ENCODE measurements at places on chromosomes 13 and 19. TPM values are rescaled to one million over a fixed set of nuclear protein-coding genes. Genes with fewer than 3 reads are reported as not detected.

The FXYD3 gene
- 344 TPM for total RNA-seq

The CGB8 gene
- not detected for total RNA-seq

The ELAVL3 gene
- not detected for total RNA-seq

The SYDE1 gene
- 11.0 TPM for total RNA-seq

The LRRC25 gene
- total RNA-seq, result not detected

The BEST2 gene
- 0.50 TPM for total RNA-seq

The PRR22 gene
- total RNA-seq, result 0.50 TPM

The CCDC106 gene
- 7.0 TPM for total RNA-seq

The CAPS gene
- 9.0 TPM for total RNA-seq

The HIPK4 gene
- total RNA-seq, result 0.33 TPM

The CLDND2 gene
- total RNA-seq, result not detected

The WDR88 gene
- total RNA-seq, result not detected

The SIAH3 gene
- under 0.01 TPM for total RNA-seq

The DENND1C gene
- total RNA-seq, result 0.16 TPM

The EDNRB gene
- total RNA-seq, result 0.83 TPM

The ZNF99 gene
- under 0.01 TPM for total RNA-seq

The ZNF302 gene
- 11.6 TPM for total RNA-seq

The S1PR2 gene
- 5.6 TPM for total RNA-seq

The ISYNA1 gene
- 13.0 TPM for total RNA-seq

The RFX2 gene
- 15.6 TPM for total RNA-seq

The GPALPP1 gene
- 26.0 TPM for total RNA-seq

The LRP3 gene
- 9.2 TPM for total RNA-seq

The ATP8B3 gene
- 1.0 TPM for total RNA-seq

The TRPM4 gene
- 46.5 TPM for total RNA-seq

The TMPRSS9 gene
- not detected for total RNA-seq

The IL4I1 gene
- not detected for total RNA-seq

The ZNF738 gene
- total RNA-seq, result 8.2 TPM

The ZNF430 gene
- total RNA-seq, result 19.3 TPM

The NLRP7 gene
- total RNA-seq, result not detected

The U2AF1L4 gene
- total RNA-seq, result 23.9 TPM

The ACP7 gene
- total RNA-seq, result 3.3 TPM
